ENCODE measurements at places on chromosomes 5 and 9.

DNA sequence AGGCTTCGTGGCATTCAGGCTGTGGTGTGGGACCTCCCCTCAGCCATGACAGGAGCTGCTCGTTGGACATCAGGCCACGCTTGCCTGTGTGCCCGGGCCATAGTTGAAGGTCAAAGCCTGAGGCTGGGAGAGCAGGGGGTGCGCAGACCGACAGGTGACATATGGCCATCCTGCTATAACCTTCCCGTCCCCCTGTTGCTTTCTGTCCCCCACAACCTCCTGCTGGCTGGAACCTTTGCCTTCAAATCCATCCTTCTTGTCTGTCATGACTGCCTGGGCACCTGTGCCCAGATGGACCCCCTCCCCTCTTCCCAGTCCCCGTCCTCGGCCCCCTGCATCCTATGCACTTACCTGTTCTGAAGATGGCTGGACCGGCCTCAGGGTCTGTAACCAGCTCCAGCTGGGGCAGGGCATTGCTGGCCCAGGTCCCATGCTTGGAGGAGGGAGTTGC, 83.2 kb downstream of the WNK2 start:
- no peak for DNase-seq

DNA sequence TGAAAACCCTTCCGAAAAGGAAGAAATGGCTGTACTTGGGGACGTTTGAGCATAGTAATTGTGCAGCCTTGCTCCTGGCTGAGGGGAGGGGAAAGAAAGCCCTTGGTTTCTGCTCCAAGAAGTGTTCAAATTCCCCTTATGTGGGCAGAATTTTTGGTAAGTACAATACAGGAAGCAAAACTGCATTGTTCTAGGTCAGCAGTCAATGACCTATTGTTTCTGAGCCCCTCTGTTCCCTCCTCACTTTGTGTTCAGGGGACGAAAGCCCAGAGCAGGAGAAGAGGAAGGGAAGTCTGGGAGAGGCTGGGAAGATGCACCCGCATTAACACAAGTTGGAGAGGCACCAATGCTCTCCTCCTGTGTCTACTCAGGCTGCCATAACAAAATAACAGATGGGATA, 11.9 kb downstream of the BASP1 start:
- DNase-seq: no peak

DNA sequence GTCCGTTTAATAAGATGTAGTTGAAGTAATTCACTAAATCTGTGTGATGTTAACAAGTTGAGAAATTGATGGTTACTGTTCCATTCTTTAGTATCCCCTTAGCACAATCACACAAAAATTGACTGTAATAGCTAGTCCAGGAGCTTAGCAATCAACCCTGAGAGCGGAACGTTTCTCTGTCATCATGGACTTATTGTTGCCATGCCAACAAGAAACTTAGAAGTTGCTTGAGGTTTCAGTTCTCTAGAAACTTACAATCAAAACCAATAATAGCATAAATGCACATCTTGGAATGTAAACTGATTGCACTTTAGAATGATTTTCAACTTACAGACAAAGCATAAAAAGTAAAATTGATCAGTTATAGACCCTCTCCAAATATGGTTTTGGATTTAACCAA, 125.4 kb upstream of the ANKH start:
- DNase-seq: no peak

- no peak for DNase-seq
Observed at GRCh38 chr5:143649937-143650621, 161.9 kb upstream of the HMHB1 start.

Measured in KG1 (cell line).